GM23338 (cell line): ENCODE measurements at places on chromosomes 11 and 22. TPM values are rescaled to one million over a fixed set of nuclear protein-coding genes. Genes with fewer than 3 reads are reported as not detected.
A peak's percentile ranks its signal among the peaks of the same experiment; 100 is the strongest.

DNA sequence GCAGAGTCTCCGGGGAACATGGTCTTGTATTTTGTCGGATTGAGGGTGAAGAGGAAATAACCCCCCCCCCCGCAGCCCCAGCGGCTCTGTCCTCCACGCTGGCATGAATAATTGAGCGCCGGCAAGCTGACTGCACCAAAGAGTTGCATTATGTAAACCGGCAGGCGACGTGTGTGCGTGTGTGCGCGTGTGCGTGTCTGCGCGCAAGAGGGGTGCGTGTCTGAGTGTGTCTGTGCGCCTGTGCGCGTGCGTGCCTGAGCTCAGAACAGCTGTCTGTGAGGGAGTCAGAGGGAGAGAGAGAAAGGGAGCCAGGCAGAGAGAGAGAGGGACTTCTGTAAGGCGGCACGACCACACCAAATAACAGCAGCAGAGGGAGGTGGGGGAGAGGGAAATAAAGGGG is 94.4 kb downstream of the SCN3B start:
- DNase-seq, result peak; percentile 62

PGR gene
- 0.04 and 0.07 TPM in 2 replicates for total RNA-seq

DNA sequence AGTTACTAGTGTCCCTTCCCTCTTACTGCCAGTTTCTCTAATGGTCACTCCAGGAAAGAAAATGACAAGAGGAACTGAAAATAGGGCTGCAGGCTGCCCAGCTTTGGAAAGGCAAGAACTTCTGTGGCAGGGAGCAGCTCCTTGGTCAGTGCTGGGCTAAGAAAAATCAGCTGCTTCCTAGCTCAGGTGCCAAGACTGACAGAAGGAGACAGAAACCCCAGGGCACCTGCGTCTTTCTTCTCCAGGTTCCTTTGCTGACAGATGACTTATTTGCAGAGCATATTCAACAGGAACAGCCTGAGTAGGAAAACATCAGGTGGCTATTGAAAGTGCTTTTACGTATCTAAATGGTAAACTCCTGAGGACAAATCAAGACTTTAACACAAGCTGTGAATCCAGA is 25.4 kb downstream of the MAML2 start:
- DNase-seq, result peak; percentile 22

GRCh38 chr11:5394091-5394490 is 10.5 kb downstream of the OR51M1 start:
- DNase-seq, result no peak

CHADL gene
- 1.5 and 1.6 TPM in 2 replicates for total RNA-seq

NRXN2 gene
- total RNA-seq, result 17.0 and 22.1 TPM in 2 replicates

CFAP68 gene
- 9.9 and 15.8 TPM in 2 replicates for total RNA-seq

DNA sequence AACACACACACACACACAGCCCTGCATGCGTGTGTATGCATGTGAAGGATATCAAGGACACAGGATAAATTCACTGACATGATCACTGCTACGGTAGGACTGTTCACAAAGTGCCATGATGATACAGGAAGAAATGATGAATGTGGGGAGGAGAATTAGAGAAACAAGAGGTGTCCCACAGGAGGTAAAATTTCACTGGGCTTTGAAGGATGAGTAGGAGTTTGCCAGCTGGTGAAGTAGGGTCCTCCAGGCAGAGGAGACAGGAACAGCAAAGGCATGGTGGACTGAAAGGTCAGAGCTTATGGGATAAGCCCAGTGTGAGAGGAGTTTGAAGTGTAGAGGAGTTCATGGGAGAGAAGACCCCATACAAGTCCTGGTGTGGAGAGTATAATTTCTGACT is 18.6 kb downstream of the NECTIN1 start:
- no peak for DNase-seq

PPFIBP2 gene
- 14.8 and 15.2 TPM in 2 replicates for total RNA-seq

GRCh38 chr22:40462195-40462984 is 92.0 kb downstream of the SGSM3 start:
- DNase-seq, result no peak

DNA sequence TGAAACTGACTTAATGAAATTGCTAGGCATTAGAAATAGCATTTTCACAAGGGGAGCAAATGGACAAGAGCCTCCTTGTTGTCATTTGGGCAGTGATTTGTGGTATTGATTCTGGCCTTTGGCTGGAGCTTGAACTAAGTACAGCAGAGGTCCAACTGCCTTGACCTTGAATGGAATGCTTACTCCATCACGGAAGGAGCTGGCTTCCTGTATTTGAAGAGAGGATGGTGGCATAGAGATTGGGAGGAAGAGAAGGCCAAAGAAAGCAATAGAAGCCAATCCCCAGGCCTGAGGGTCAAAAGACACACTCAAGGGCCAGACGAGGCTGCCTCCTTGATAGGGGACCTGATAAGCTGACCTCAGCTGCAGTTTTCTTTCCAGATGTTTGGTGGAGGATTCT is 126.6 kb upstream of the MPPED2 start:
- DNase-seq, result no peak

PRDX5 gene
- total RNA-seq, result 202 and 212 TPM in 2 replicates

DNA sequence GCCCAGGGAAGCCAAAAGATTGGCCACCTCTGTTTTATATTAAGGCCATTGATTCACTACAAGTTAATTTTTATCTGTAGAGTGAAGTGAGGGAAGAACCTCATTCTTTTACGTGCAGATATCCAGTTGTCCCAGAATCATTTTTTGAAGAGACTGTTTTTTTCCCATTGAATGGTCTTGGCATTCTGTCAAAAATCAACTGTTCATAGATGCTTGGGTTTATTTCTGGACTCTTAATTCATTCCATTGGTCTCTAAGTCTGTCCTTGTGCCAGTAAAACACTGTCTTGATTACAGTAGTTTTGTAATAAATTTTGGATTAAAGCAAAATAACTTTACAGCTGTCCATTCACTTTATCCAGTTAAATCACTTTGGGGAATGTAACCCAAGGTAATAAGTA is 26.8 kb downstream of the WBP2NL start:
- no peak for DNase-seq

DNA sequence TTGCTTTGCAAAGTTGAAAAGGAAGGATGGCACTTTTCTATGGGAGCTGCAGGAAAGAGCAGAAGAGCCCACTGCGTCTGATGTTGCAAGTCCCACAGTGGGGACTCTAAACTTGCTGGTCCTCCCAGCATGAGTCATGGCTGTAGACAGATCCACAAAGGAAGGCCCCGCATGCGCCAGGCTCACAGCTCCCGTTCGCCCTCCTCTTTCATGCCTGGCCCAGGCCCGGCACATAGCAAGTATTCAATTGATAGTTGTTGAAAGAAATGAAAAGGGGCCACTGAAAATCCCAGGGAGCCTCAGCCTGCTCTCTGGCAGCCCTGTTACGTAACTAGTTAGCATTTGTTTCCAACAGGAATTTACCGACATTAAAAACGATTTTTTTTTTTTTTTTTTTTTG is 18.9 kb downstream of the AP1B1 start:
- peak; percentile 67 for DNase-seq

DNA sequence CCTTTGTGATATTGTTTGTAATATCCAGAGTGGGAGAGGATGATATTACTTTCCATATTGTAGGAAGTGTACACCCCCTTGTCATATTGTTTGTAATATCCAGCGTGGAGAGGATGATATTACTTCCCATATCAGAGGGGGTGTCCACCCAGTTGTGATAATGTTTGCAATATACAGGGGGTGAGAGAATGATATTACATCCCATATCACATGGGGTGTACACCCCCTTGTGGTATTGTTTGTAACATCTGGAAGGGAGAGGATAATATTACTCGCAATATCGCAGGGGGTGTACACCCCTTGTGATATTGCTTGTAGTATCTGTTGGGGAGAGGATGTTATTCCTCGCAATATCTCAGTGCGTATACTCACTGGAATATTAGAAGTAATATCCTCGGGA is 61.5 kb downstream of the PRSS23 start:
- no peak for DNase-seq

- DNase-seq, result no peak
These were observed 3.9 kb upstream of the DNAJB13 start for GRCh38 chr11:73946798-73947458.

- no peak for DNase-seq
These were observed 22.5 kb upstream of the ALG8 start for GRCh38 chr11:78161962-78162371.

YDJC gene
- total RNA-seq, result 58.8 and 83.7 TPM in 2 replicates

DNA sequence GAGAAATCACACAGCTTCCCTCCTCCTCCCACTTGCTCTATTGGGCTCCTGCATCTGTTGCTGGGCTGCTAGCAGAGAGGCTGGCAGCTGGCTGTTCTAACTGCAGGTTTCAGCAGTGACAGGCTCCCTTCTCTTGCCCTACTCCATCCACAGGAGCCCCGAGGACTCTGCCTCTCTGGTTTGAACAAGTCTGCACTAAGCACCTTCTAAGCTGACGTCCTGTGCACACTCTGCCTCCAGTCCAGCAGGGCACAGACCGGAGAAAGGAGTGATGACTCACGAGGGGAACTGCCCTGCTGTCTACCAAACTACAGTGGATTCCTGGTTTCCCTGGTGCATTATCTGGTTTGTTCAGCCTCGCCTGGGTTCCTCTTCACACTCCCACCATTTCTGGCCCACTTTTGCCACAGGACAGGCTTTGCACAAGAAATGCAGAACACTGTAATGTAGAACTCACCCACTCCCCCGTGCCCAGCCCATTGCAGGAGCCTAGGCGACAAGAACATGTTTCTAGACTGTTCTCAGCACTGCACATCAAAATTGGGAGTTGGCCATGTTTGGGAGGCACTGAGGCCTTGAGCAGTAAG is 26.0 kb downstream of the IL10RA start:
- DNase-seq, result no peak

DNA sequence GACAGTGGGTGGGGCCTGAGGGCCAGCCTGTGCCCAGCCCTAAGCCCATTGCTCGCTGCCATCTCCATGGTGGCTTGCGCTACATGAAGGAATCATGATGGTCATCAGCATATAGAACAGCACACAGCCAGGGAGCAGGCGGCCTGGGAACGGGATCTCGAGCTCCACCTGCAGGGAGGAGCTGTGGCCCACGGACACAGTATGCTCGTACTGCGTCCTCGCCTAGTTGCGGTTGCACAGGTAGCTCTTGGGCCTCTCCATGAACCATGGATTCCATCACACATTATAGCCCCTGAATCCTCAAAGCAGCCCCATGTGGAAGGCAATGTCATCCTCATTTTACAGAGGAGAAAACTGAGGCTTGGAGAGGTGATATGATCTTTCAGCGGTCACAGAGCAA is 15.1 kb downstream of the SEC14L4 start:
- DNase-seq, result peak; percentile 33

GPHA2 gene
- 0.83 TPM in 1 of 2 replicates, not detected in the other for total RNA-seq

GRCh38 chr11:134655189-134655989 is 243.3 kb upstream of the B3GAT1 start:
- no peak for DNase-seq

LGR4 gene
- total RNA-seq, result 91.7 and 99.6 TPM in 2 replicates

DNA sequence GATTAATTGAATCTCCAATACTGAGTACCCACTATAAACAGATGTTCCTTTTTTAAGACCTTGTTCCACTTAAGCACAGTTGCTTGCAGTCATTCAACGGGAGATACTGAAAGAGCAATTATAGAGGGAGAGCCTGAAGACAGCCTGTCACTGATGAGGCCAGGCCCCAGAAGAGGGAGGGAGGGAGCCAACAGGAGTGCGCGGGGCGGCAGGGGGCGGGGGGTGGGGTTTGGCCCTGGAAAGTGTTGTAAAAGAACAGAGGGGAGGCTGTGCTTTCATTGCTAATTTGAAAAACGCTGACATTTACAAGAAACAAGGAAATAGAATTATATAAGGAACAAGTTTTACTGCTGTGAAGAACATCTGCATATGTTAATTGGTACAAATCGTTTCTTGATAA is 53.1 kb downstream of the MAP6 start:
- DNase-seq, result no peak

GRCh38 chr11:58034471-58034870 is 3.7 kb downstream of the OR6Q1 start:
- DNase-seq, result no peak

LAYN gene
- 4.3 and 6.8 TPM in 2 replicates for total RNA-seq

- DNase-seq, result no peak
These were observed 5.3 kb downstream of the NLRP6 start for GRCh38 chr11:283405-284104.

ARVCF gene
- total RNA-seq, result 87.3 and 122 TPM in 2 replicates

DNA sequence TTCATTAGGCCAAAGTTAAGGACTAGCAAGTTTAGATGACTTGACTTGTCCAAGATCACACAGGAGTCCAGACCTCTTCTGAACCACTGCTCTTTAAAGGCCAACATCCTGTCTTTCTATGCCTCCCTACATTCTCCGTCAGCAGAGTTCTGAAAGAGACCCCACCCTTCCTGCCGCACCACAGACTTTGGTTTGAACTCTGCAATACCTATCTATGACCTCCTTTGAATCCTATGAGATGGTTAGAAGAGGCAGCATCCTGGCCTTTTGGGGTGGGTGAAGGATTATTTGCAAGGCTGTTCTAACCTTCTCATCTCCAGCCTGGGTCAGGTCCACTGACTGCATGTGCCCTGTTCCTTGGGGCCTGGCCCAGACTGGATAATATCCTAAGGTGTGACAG is 4.3 kb upstream of the RRM1 start:
- DNase-seq, result no peak

CEP126 gene
- total RNA-seq, result 1.4 and 2.1 TPM in 2 replicates
